Fibroblast of villous mesenchyme (primary cell): ENCODE measurements at places on chromosomes 13 and 19. TPM values are rescaled to one million over a fixed set of nuclear protein-coding genes. Genes with fewer than 3 reads are reported as not detected.

DNA sequence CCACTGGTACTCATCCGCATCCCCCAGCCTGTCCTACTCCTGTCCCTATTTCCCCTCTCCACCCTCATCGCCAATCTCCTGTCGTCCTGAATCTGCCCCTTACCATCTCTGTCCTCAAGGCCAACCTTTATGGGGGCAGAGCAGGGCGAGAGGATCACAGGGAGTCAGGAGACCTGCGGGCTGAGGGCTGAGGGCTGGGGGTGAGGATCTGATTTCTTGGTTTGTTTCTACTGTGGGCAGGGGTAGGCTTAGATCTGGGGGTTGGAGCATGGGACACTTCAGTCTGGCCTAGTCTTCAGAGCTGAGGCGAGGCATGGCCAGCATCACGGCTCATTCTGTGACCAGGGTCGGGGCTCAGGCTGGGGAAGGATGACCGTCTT is 16.5 kb upstream of the ERCC1 start:
- no peak for DNase-seq

GRCh38 chr13:23654111-23655110 is 84.2 kb downstream of the TNFRSF19 start:
- peak; percentile 47 for DNase-seq

DNA sequence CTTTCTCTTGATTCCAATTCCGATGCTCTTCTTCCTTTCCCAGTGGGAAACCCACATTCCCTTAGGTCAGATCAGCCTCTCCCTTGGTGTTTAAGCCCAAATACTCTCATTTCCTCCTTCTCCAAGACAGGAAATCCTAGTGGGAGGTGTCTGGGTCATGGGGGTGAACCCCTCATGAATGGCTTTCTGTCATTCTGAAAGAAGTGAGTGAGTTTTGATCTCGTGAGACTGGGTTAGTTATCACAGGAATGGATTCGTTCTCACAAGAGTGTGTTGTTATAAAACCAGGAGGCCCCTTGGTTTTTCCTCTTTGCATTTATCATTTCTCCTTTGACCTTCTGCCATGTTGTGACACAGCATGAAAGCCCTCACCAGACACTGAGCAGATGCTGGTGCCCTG is 76.2 kb upstream of the MTIF3 start:
- DNase-seq: no peak

- DNase-seq: no peak
Observed at GRCh38 chr13:22220151-22221135, 549.6 kb downstream of the FGF9 start.

- DNase-seq: peak; percentile 65
Observed at GRCh38 chr19:11422163-11423065, 3.3 kb upstream of the RGL3 start.

DNA sequence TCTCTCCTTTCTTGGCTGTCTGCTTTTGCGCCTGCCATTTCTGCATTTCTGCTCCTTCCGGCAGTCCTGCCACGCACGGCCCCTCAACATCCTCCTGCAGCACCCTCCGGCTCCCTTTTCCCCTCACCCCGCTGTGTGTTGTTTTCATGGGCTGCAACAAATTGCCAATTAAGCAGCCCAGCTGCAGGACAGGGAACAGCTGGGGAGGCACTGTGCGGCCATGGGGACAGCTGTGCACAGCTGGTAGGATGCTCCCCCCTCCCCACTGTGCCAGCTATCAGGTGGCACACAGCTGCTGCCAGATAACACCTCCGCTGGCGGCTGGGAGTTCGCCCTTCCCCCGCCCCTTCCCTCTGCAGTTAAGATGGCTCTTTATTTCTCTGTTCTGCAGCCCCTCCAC is 25.4 kb downstream of the LYL1 start:
- no peak for DNase-seq

- DNase-seq: no peak
Observed at GRCh38 chr19:35754370-35755130, 2.3 kb downstream of the HSPB6 start.

- DNase-seq: no peak
Observed at GRCh38 chr13:107462501-107462900, 752.8 kb downstream of the LIG4 start.

DNA sequence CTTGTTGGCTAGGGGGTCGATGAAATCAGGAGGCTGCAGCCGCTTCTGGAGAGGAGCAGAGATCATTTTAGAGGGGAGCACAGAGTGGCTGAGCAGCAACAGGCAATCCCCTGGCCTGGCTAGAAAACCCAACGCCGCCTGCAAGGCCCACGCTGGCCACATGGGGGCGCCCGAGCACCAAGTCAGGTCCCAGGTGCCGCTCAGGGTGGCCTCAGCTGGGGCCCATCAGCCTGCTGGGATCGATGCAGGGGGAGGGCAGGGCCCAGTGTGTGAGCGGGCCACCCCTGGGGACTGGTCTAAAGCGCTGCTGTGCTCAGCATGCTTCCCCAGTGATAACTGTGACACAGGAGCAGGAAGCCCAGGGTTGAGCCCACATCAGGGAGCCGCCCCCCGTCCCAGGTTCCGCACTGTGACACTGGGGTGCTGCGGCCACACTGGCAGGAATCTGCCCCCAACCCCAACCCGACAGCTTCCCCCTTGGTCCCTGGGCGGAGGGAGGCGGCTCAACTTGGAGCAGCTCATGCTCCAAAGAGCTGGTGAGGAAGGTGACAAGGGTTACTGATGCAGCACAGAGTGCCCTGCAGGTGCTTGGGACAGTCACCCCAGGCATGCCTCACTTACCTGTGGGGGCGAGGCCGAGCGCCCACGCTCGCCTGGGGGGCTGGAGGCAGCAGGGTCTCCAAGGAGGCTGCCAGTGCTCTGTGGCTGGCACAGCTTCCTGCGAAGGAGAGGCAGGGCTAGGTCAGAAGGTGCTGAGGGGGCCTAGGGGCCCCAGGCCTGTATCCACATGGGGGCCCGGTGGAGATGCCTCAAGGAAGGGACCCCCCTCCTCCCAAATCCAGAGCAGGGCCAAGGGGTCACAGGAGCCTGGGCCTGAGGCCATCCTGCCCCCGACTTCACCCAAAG is 13.3 kb upstream of the ISYNA1 start:
- peak; percentile 80 for DNase-seq

DNA sequence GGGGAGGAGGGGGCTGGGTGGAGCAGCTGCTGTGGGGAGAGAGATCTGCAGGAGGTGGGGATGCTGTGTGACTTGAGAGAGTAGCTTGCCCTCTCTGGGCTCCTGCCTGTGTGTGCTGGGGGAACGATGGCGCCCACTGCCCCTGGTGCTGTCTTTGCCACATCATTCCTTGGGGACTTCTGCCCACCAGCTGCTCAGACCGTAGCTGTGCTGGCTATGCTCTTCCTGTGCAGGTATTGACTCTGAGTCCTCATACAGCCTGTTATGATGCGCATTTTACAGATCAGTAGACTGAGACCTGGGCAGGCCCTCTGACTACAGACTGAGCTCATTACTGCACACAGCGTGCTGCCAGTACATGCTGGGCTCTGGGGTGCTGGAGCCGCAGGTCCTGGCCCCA is 51.1 kb downstream of the DNM2 start:
- no peak for DNase-seq

The LGALS14 gene
- not detected in 2 replicates for total RNA-seq

The SERTAD1 gene
- total RNA-seq: 20.0 and 22.0 TPM in 2 replicates

The LIG4 gene
- 9.7 and 19.0 TPM in 2 replicates for total RNA-seq

The KIR2DL1 gene
- total RNA-seq: not detected in 2 replicates
